Left lobe of liver (tissue), 2 donors: ENCODE measurements at places on chromosomes 3 and 15.

DNA sequence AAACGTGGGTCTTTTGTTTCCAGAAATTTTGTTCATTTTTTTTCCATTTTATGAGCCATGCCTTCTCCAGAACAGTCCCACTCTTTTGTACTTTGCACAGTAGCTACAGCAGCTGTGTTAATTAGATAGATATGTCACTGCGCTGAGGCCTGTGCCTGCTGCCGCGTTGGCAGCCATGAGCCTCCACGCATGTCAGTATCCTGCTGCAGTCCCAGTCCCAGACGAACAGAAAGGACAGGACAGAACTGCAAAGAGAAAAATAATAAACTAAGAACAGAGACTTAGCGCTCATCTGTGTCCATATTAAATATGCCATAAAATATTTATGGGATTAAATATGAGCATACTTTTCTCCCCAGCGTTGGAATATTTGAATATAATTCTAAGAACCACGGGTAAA is 442.4 kb upstream of the RARB start:
- no peak for DNase-seq

DNA sequence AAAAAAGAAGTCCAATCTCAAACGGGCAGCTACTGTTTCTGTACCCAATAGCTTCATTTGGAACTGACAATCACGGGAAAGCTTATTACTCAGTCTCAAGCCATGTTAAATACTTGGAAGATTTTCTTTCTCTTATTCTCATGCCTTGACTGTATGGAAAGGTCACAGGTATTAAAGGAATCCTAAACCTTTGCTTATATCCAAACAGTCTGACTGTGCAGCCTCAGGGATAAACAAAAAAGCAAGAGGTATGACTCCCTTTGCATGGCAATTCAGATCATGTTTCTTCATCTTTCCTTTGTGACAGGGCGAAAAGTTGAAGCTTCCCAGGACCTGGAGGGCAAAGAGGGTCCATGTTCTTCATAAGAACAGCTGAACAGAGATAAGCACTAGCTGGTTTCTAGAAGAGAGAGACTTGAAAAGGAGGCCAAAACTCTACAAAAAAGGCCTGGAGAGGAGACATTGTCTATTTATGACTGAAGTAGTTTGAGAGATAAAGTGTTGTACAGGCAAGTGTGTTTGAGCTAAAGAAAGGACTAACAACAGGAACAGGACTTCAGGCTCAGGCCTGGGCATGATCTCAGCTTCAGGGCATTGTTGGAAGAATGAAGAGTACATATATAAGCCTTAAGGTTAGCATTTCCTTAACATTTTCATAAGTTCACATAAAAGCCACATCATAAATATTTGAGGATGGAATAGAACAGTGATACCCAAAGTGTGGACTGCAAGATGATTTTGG is 231.0 kb upstream of the THRB start:
- DNase-seq = no peak

- DNase-seq = no peak
Measured at GRCh38 chr3:64422192-64422591, 196.9 kb upstream of the PRICKLE2 start.

GRCh38 chr3:177751770-177752169 is 554.5 kb upstream of the TBL1XR1 start:
- peak; percentile 65 for DNase-seq

- DNase-seq = no peak
Measured at GRCh38 chr3:22734756-22735155, 468.4 kb upstream of the UBE2E2 start.

DNA sequence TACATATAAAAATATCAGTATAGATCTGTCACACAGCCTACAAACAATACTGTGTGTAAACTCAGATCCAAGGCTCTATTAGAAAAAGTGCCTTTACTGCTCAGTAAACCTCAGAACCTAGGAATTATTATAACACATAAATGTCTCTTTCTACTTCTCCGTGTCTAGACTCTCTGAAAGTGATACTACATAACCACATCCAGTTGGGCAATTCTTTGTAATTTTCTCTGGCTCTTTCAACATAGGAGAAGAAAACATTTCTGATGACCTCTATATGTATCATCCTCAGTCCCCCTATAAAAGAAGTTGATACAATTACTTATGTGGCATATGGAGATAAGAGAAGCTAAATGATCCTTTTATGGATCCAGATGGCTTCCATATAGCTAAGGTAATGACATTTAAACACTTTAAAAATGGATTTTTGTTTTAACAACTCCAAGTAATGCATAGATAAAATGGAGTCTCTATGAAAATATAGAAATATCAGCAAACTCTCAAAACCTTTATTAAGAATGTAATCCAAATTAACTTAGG is 104.5 kb downstream of the LSAMP start:
- DNase-seq = no peak

DNA sequence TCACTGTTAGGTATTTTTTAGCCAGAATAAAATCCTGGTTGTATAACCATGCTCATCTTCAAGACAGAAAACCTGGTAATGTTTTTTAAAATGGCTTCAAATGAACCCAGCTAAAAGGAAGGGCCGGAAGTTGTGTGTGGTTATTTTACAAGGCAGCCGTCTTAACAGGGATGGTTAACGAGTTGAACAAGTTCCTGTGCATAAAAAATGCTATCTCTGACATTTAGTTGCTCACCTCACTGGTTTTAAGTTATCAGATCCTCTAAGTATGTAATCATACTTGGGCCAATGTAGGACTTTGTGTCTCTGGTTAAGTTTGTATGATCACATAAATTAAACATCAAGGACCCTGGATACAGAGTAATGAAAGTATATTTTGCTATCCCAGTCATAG is 2.1 kb downstream of the ATP11B start:
- DNase-seq = no peak

GRCh38 chr3:122676759-122677158 is 3.9 kb upstream of the PARP14 start:
- DNase-seq = no peak

DNA sequence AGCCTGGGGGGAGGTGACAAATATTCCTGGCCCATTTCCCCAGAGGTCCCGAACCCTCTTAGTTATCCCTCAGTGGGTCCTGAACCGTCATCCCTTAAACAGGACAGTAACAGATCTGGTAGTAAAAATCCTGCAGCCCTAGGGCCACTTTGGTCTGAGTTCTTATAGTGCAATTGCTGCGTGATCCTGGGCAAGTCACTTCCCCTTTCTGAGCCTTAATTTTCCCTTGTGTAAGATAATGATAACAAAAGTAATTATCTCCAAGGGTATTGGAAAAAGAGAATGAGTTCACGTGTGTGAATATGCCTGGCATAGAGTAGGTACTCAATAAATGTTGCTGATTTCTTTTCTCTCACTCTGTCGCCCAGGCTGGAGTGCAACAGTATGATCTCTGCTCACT is 2.9 kb upstream of the JAGN1 start:
- no peak for DNase-seq

DNA sequence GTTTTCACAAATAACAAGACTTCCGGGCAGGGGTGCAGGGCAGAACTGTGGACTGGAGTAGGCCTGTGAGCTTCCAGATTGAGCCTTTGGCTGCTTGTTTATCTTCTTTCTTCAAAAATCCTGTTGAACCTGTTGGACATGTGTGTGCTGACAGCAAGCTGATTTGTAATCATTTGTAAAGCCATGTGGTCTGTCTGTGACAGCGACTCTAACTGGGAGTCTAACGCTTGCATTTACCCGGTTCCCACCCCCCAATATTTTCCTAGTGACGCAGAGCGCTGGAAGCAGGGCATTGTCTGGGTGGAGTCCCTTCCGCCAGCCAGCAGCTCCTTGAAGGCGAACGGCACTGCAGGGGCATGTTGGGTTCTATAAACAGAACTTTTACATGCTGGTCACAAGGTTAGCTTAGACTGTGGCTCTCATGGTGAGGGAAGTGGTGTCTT is 85.7 kb upstream of the MYZAP start:
- no peak for DNase-seq

DNA sequence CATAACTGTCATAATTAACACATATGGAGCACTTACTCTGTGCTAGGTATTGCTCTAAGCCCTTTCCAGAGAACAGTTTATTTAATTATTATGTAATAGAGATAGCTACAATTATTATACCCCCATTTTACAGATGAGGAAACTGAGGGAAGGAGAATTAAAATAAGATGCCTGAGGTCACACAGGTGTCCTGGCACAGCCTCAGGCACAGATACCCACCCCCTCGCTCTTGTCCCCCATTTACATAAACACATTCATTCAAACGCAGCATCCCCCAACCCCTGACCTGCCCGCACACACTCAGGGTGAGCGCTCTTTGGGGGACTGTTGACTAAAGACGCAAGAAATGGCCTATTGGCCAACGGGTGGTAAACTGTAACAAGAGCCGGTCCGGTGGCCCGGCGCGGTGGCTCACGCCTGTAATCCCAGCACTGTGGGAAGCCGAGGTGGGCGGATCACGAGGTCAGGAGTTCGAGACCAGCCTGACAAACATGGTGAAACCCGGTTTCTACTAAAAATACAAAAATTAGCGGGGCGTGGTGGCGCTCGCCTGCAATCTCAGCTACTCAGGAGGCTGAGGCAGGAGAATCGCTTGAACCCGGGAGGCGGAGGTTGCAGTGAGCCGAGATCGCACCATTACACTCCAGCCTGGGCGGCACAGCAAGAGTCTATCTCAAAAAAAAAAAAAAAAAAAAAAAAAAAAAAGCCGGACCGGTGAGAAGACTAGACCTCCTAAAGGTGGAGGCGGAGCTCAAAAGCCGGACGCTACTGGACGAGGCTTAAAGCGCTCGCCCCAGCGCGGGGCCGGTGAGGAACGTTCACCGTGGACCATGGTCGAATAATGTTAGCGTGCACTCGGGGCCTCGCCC is 1.9 kb upstream of the ISL2 start:
- no peak for DNase-seq

DNA sequence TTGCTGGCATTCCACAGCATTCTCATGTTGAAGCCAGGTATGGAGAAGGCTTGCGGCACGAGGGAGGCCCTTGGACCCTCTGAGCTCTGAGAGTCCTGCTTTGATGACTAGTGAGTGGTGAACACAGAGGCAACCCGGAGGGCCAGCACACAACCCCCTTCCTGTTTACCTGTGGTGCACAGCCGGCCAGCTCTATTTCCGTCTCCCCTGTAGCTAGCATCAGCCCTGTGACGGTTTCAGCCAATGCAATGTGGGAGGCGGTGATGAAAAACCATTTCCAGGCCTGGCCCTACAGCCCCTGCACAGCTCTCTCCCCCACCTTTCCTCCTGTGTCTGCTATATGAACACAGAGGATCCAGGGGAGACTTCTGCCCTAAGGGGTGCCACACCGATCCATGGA is 76.8 kb upstream of the KLHL25 start:
- no peak for DNase-seq

GRCh38 chr3:184827572-184827971 is 15.6 kb downstream of the VPS8 start:
- DNase-seq = no peak

GRCh38 chr3:129549805-129550204 is 6.8 kb downstream of the H1-8 start:
- no peak for DNase-seq
